ENCODE measurements at places on chromosomes 4 and X. TPM values are rescaled to one million over a fixed set of nuclear protein-coding genes. Genes with fewer than 3 reads are reported as not detected.

The SPINK2 gene
- polyA plus RNA-seq: not detected

The UGT2B10 gene
- polyA plus RNA-seq: not detected

The SLC9A7 gene
- 4.0 TPM for polyA plus RNA-seq

The FAT1 gene
- polyA plus RNA-seq: 230 TPM

The FGFBP1 gene
- 0.16 TPM for polyA plus RNA-seq

The CXorf49 gene
- not detected for polyA plus RNA-seq

The GYPB gene
- 2.1 TPM for polyA plus RNA-seq

The ARL9 gene
- polyA plus RNA-seq: 2.0 TPM

The GAB3 gene
- polyA plus RNA-seq: 2.1 TPM

The VEGFC gene
- 14.8 TPM for polyA plus RNA-seq

The SMR3B gene
- polyA plus RNA-seq: not detected

The PDLIM5 gene
- polyA plus RNA-seq: 63.6 TPM

The MAGEH1 gene
- 79.4 TPM for polyA plus RNA-seq

The FAM236C gene
- not detected for polyA plus RNA-seq

The NR0B1 gene
- polyA plus RNA-seq: 0.37 TPM

The BMX gene
- polyA plus RNA-seq: 0.21 TPM

DNA sequence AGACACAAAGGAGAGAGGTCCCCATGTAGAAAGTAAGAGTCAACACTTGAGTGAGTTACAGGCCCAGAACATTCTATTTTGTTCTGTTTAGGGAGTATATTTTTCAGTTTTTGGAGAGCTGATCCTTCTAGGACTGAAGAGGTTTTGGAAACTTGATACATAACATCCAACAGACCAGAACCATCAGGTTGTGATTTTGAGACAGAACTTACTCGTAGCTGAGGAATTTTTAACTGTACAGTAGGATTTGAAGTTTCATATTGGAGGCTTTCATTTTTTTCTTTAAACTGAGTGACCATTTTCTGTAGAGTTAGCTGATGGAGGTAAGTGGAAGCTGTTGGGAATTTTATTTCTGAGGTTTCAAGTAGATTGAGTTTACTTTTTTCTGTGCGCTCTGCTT is 73.3 kb downstream of the NCAPG start:
- peak; percentile 2 for DNase-seq

DNA sequence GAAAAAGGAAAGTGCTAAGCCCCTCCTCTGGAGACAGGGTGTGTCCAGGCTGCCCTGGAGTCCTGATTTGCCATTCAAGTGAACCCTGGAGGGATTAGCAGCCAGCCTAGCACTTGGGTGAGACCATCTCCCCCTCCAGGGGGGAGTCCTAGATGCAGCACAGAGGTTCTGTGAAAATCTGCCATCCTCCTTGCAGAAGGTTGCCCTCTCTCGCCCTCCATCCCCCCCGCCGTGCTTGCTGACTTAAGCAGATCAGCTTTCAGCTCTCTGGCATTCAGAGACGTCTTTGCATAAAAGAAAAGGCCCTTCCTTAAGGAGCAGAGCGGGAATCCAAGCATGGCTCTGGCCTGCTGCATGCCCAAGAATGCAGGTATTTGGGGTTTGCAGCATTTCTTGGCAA is 102.1 kb upstream of the SCML1 start:
- peak; percentile 67 for DNase-seq

- DNase-seq: no peak
Observed at GRCh38 chrX:41308884-41309647, 24.9 kb upstream of the DDX3X start.

GRCh38 chrX:1646009-1646408 is 31.1 kb downstream of the ASMT start:
- no peak for DNase-seq

- no peak for DNase-seq
Observed at GRCh38 chr4:107855723-107856122, 31.0 kb downstream of the SGMS2 start.

GRCh38 chr4:151668689-151669402 is 92.0 kb downstream of the GATB start:
- no peak for DNase-seq

DNA sequence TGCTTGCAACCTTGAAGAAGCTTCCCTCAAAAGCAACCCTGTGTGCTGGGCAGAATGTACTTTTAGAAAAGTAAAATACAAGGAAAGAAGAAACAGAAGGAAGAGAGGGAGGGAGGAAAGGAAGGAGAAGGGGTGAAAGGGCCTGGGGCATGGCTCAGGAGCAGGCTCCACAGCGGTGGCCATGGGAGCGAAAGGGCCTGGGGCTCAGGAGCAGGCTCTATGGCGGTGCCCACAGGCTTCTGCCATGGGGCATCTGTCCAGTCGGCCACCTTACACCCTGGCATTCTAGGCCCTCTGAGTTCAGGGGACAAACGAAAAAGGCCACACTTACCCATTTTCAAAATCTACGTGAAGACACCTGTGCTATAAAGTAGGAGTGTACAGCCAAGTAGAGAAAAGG is 31.4 kb downstream of the GAK start:
- no peak for DNase-seq

- DNase-seq: peak; percentile 47
Observed at GRCh38 chr4:167722487-167722808, 369.9 kb upstream of the ANXA10 start.

- no peak for DNase-seq
Observed at GRCh38 chr4:16113741-16114140, 29.9 kb upstream of the PROM1 start.

DNA sequence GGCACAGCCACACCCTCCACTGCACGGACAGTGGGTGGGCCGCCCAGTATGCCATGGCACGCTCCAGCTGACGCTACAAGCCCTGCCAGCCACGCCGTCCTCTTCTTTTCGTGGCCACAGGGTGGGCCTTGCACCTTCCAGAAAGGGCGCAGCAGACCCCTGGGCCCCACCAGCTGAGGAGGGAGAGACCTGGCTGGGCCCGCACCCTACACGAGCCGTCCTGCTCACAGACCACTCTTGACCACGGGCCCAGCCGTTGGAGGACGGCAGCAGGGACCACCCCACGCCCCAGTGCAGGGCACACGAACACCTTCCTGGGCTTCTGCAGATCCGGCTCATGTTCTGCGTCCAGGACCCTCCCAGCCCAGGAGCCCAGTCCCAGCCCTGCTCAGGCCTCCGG is 27.1 kb downstream of the FAM53A start:
- no peak for DNase-seq

- no peak for DNase-seq
Observed at GRCh38 chr4:12933760-12934221, 550.3 kb downstream of the RAB28 start.

DNA sequence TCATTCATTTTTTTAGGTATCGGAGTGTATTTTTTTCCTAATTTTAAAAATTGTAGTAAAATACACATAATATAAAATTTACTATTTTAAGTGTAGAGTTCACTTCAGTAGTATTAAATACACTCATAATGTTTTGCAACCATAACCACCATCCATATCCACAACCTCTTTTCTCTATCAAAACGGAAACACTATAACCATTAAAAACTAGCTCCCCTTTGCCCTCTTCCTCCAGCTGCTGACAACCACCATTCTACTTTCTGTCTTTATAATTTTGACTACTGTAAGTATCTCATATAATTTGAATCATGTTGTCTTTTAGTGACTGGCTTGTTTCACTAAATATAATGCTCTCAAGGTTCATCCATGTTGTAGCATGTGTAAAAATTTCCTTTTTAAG is 205.4 kb upstream of the CXorf51B start:
- no peak for DNase-seq

DNA sequence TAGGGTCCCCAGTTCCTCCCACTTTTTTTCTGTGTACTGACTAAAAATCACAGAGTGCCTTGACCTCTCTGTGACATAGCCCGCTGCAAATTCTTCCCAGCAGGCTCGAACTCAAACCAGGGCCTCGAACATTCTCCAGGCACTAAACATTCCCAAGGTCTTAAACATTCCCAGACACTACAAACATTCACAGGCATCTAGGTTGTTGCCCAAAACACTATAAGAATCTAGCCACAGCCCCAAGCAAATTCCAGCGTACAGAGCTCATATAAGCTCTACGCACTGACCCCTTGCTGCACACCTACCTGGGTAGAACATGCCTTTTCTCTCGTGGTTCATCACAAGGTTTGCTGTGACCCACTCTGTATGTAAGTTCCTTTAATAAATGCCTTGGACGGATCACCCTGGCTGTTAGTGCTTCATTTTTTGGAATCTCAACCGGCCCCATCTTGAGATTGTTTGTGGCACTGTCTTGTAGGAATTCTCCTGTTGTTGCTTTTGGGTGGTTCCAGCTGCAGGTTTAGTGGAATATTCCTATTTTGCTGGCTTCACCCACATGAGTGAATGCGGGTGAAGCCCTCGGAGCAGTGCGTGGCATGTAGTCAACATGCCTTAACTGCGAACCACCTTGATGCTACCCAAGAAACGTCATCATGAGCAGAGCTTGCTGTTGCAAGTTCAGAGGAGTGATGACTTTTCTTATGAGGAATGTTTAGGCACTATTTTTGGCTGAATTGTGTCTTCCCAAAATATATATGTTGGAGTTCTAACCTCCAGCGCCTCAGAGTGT is 230.0 kb downstream of the HS3ST1 start:
- DNase-seq: no peak

GRCh38 chr4:173277340-173277739 is 56.8 kb downstream of the HMGB2 start:
- no peak for DNase-seq

- peak; percentile 20 for DNase-seq
Observed at GRCh38 chrX:70168238-70169188, 8.8 kb upstream of the DGAT2L6 start.

GRCh38 chr4:158065176-158065575 is 107.6 kb downstream of the GASK1B start:
- DNase-seq: no peak

DNA sequence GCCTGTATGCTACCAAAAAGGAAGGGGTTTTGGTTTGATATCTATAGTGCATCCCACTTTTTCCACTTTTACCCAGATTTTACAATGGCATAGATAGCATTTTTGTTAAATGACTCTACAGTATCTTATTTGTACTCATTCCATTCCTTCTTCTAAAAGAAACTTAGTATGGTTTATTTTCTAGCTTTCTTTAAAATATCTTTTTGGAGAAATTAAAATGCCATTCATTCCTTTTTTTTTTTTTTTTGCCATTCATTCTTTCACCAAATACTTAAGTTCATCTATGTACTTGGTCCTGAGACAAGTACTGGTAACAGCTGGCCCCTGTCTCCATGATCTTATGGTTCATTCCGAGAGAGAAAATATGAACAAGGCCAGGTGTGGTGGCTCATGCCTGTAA is 49.1 kb downstream of the MID1 start:
- DNase-seq: no peak

- no peak for DNase-seq
Observed at GRCh38 chr4:100806988-100807387, 289.2 kb upstream of the EMCN start.

- DNase-seq: no peak
Observed at GRCh38 chr4:85555206-85555605, 80.3 kb downstream of the ARHGAP24 start.

- no peak for DNase-seq
Observed at GRCh38 chr4:122973465-122973864, 51.1 kb upstream of the NUDT6 start.

- DNase-seq: no peak
Observed at GRCh38 chr4:158811704-158812103, 42.9 kb downstream of the FNIP2 start.

GRCh38 chr4:175106301-175106700 is 188.1 kb downstream of the ADAM29 start:
- DNase-seq: no peak
